ENCODE measurements at places on chromosomes 1 and 21. TPM values are rescaled to one million over a fixed set of nuclear protein-coding genes. Genes with fewer than 3 reads are reported as not detected.
A peak's percentile ranks its signal among the peaks of the same experiment; 100 is the strongest.

DNA sequence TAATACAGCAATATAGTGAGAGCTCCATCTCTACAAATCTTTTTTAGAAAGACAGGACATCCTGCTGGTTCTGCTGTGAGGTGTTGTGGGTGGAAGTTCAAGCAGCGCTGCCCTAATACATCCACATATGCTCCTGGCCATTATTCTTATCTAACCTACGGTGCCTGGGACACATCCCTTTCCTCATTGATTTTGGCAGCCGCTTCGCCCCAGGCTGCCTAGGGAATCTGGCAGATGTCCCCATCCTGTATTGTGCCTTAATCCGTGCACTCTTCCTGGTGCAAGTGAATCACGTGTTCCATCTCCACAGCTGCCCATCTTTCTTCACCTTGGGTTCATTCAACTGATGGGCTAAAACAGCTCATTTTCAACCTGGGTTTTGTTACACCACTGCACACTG, 3.1 kb upstream of the UBE2G2 start:
- DNase-seq = no peak

- no peak for DNase-seq
Measured at GRCh38 chr21:15080526-15080925, 15.7 kb upstream of the NRIP1 start.

DNA sequence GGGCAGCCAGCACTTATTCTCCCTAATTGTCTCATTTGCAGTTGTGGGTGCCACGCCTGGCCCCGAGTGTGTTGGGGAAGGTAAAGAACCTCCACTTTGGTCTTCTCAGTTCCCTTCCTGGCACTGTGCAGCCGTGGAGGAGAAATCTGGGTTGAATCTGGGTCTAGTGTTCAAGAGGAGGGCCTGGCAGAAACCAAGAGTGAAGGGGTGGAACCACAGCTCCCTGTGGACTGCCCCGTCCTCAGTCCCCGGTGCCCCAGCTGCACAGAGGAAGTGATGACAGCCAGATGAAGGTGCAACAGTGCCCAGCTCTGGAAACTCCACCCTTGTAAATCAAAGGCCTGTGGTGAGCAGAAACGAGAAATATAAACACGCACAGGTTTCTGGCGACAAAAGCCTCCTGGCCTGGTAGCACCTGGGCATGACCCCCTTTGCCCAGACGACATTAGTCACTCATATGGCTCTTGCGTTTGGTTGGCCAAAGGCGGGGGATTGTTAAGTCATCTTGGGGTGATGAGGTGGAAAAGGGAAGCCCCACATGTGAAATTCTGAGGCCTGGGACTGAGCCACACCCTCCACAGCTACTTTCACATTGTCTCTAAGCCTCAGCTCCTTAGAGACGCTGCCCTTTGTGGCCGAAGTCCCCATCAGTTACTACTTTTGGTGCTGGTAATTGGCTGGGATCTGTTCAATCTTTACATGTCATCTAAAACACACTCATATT, 4.2 kb upstream of the ECE1 start:
- DNase-seq = peak; percentile 67

DNA sequence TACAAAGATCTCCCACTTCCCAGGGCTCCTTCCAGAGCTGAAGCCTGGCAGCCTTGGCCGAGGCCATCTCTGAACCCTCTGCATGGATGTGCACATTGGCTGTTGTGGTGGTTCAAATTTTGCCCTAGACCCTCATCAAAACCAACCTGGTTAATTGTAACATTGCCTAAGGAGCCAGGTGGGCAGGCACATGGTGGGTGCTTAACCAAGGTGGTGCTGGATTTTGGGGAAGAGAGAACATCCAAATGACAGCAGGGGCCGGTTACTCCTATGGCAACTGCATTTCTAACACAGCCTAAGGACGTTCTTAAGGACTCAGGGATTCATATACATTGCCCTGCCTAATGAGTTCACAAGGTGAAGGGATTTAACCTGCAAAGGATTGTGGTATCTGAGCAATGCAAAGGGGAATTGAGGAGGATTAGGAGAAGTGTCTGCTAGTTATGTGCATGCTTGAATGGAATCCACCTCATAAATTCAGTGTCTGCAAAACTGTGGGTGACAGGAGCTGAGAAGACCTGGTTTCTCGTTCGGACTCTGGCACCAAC, 10.3 kb downstream of the RUNX1 start:
- DNase-seq = no peak

CHI3L1 gene
- total RNA-seq = 0.22 TPM

TMEM200B gene
- 20.4 TPM for total RNA-seq

- DNase-seq = peak; percentile 99
Measured at GRCh38 chr1:116556289-116557006, 14.4 kb downstream of the CD58 start.

Measured in GM23248 (cell line).